ENCODE measurements at places on chromosomes 6 and 20.

GRCh38 chr6:183668-184067, 108.6 kb upstream of the DUSP22 start:
- no peak for DNase-seq

DNA sequence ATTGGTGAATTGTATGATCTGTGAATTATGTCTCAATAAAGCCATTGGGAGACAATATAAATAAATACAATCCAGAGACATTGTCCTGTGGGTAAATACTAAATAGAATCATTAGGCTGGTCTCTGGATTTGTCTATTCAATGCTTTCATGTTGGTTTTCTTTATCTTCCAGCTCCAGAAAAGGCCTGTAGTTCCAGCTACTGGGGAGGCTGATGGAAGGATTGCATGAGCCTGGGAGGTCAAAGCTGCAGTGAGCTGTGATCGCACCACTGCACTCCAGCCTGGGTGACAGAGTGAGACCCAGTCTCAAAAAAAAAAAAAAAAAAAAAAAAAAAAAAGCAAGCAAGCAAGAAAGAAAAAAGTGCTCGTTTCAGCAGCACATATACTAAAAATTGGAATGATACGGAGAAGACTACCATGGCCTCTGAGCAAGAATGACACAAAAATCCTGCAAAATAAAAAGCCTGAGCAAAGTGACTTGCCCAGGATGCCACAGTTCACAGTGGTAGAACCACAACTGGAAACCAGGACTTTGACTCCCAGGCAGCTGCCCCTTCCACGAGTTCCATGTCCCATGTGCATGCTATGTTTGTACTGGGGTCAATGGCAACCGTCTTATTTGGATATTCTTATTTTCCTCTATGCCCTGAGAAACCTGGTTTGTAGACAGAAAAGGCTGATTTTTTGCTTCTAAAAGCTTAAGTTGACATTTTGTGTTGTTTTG, 33.6 kb upstream of the GMPR start:
- no peak for DNase-seq

DNA sequence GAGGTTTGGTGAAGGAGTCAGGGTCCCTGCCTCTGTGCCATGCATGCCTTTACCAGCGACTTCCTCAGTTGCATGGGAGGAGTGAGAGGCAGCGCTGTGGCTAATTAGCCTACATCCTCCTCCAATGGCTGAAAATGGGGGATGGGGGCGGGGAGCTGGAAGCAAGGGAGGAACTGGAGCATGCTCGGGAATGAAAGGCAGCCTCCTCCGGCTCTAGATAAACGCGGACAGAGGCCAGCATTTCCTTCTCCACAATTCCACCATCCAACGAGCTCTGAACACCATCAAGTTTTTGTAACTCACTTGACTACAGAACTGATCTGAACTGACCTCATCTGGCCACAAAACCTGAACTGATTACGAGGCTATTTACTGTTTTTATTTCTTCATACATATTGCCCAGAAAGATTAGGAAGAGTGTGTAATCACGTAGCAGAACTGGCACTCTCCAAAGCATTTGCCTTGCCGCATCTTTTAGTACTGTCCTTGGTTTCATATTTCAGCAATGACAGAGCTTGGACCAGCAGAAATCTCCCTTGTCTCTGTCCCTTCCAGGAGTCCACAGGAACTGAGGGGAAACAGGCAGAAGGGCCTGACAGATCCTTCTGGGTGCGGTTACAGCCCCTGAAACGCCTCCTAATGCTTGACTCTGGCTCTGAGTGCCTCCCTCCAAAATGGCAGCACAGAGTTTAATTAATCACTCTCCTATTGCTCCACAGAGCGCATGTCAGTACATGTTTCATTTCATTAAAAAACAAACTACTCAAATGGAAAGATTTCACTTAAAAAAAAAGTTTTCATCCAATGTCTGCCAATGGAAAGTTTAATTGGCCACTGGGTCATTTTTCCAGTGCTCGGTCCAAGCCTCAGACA, 58.2 kb upstream of the TRAF3IP2 start:
- DNase-seq, result no peak

GRCh38 chr20:16476032-16476431, 97.2 kb downstream of the KIF16B start:
- DNase-seq, result no peak

DNA sequence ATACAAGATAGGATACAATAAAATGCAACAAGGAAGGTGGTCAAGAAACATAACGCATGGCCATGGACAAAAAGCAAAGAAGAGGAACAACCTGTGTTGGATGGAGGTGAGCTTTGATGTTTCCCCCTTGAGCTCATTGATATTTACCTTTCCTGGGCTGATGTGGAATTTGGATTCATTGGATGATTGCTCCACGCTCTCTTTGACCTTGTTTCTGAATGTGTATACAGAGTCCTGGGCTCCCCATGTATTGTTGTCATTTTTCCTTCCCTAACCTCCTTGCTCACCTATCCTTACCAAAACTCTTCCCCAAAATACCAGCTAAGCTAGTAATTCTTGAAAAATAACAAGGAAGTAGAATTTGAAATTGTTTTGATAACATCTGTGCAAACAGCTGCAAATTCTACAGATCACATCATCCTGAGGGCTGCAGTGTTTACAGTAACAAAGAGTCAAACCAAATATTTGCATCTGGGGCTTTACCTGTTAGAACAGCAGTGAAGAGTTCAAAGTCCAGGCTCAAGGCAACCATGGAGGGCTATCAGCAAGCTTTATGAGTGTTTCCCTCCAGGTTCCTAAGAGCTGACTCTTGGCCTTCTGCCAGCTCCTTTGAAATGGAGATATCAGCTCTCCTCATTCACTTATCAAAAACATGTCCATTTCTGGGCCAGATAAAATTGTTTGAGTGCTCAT, 214.3 kb upstream of the MARCKS start:
- no peak for DNase-seq

DNA sequence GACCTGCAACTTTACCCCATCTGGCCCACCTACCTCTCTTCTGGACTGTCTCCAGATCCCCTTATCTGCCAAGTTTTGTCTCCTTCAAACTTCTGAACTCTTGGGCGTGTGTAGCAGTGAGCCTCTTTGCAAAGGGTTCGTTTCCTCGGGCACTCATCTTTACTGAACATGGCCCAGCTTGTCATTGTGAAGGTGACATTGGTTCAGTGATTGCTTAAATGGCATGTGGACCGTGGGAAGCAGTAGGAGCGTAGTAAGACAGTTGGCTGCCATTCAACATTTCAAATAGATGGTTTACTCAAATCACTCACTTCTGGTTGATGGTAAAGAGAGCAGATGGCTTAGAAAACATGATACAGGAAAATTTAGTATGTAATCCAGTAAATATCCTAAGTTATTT, 34.8 kb upstream of the KIF25 start:
- no peak for DNase-seq

DNA sequence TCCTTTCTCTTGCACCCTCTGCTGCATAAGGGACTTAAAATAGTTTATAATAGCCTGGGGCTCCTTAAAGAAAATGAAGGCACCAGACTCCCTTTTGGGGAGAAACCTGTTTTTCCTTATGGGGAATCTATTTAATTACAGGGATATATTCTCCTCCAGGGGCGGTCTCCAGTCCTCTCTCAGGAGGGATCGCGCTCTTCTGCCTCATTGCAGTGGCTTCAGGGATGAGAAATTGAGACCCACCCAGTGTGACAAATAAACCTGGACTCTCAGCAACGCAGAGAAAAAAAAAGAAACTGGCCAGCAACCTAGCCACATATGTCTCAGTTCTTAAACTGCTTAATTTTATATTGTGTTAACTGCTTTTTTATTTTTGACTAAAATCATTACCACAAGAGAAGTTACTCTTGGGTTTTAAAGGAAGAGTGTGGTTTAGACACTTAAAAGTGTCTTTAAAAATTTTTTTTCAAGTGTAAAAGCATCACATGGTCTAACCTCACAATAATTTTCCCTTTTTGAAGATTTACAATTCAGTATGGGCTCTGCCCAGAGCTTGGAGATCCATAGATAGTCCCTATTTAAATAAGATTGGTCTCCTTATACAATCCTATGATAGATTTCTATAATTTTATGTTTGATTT, 11.7 kb upstream of the GOPC start:
- no peak for DNase-seq

GRCh38 chr6:135084001-135084915, 29.6 kb upstream of the HBS1L start:
- no peak for DNase-seq

DNA sequence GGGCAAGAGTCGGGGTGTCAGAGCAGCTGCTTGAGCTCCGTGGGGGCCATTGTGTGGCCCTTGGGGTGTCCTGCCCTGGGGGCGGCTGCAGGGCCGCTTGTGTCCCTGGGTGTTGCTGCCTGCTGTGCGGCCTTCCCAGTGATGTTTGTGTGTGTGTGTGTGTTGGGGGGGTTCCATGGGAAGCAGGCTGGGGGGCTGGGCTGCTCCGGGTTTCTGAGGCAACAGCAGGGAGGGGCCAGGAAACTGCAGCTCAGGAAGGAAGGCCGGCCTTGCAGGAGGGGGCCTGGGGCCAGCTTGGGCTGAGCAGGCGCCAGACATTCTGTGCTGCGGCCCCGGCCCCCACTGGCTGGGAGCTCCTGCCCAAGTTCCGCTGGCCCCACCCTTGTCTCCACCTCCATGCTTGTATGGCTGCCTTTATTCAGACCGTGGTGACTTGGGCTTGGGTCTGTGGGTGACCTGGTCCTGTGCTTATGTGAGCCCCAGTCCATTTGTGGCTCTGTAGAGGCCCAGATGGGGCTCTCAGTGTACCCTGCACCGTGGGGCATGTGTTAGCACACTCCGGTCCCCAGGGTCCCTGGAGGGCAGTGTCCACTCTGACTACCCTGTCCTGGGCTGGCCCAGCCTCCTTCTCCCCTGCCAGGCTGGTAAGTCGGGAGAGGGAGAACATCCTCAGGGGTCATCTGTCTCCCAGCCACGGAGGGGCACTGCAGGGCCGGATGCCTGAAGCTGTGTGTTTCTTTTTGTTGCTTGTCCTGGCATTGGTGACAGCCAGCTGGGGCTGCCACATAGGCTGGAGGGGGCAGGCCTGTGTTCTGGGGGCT, 4.6 kb upstream of the SOX18 start:
- no peak for DNase-seq

- DNase-seq, result no peak
Measured at GRCh38 chr20:37273988-37274387, 12.4 kb upstream of the GHRH start.

DNA sequence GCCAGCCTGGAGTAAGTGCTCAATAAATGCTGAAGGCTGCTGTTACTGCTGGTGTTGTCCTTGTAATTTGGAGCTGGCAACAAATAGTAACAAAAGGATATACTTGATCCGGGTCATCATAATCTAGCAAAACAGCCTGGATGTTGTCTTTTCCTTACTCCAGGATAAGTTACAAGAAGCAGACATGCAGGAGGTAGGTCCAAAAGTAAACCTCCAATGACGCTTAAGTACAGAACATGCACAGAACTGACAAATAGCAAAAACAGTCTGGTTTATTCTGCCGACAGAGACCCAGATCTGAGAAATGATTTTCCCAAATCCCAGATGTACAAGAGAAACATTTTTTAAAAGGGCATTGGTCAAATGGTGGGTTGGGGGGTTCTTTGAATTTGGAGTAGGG, 93.0 kb upstream of the KCNK16 start:
- no peak for DNase-seq

DNA sequence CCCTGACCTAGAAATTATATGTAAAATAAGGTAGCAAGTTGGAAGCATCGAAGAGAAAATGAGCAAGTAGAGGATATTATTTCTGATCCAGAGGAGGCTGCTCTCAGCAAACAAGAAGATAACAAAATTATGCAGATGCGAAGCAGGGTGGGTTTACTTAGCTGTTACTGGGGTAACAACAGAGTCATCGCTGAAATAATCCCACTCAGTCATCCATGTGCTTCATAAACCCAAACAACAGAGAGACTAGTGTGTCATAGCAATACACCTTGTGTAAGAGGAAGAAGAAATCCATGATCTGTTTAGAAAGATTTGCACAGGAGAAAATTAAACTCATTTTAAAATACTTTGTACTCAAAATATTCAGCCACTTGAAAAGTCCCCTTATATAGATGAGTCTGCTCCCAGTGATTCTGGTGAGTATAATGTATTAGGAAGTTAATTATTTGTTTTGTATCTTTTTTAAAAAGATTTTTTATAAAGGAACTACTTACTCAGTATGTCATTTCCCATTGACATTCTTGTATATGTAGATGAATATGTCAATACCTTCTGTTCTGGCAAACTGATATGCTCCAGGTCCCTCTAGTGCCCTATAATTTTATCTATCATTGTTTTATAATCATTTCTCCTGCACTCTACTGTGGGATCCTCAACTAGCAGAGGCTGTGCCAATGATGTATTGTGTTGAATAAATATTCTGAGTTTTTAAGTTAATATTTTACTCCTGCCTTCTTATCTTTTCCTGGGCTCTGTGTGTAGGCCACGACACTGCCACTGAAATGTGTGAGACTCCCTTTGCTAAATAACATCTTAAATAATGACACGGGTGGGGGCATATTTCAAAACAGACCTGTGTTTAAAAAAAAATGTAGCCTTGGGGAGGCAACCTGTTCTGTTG, 8.6 kb upstream of the HIVEP2 start:
- DNase-seq, result no peak

DNA sequence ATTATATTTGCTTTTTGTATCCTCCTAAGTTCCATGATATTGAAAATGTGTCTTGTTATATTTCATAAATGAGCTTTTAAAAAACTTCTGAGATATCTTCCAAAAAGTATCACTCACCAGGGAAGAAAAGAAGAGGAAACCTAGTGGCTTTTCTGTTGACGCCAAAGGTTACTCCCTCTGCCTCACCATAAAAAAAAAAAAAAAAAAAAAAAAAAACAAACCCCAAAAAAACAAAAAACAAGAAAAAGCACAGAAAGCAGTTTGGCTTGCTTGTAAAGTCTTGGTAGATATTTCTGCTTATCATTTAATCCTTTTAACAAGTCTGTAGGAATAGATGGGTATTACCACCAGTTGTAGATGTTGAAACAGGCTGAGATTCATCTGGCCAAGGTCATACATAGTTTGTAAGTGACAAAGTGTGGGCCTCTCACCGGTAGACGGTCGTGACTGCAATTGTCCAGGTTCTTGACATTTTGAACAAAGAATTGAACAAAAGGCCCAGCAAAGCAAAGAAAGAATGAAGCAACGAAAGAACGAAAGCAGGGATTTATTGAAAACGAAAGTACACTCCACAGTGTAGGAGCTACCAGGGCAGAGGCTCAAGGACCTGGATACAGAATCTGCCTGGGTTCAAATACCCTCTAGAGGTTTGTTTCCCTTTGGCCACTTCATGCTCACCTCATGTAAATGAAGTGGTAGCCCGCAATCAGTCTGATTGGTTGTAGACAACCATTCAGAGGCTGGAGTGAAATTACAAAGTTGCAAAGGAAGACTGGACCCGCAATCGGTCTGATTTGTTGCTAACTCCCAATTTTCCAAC, 11.6 kb upstream of the ELOVL5 start:
- no peak for DNase-seq

- DNase-seq, result no peak
Measured at GRCh38 chr6:35035481-35036030, 105.6 kb downstream of the TCP11 start.

GRCh38 chr20:55693641-55694040, 311.7 kb downstream of the CBLN4 start:
- no peak for DNase-seq

All from stimulated activated CD4-positive, alpha-beta T cell treated with anti-CD3 and anti-CD28 coated beads, Interleukin-12 subunit alpha, Interleukin-12 subunit beta, amount 100 ng/mL, for 24 hours (primary cell).